Right renal pelvis (tissue), 4 donors: ENCODE measurements at places on chromosomes 1 and 21.

GRCh38 chr1:24391882-24392603 lies 21.5 kb downstream of the STPG1 start:
- no peak for DNase-seq

GRCh38 chr1:5140136-5140535 lies 485.7 kb downstream of the AJAP1 start:
- DNase-seq: no peak

- DNase-seq: no peak
Observed at GRCh38 chr1:14672005-14672404, 73.5 kb downstream of the KAZN start.

DNA sequence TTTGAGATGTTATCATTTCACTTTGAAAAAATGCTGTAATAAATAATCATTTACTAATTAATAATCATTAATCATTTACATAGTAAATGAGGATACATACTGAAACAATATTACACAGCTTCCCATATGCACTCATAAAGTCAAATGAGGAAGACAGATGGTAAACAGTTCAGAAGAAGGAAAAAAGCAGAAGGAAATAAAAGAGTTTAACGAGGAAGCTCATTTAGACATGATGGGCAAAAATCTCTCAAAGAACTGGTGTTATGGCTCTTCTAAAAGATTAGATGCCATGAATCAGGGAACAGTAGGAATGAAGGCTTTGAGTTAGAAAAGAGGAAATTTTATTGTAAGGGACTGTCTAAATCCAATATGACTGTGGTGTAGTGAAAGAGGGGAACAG lies 347.6 kb downstream of the PTPRC start:
- no peak for DNase-seq
